ENCODE measurements at places on chromosomes 3 and 15. TPM values are rescaled to one million over a fixed set of nuclear protein-coding genes. Genes with fewer than 3 reads are reported as not detected.

The FOXL2 gene
- not detected for total RNA-seq

The RHOV gene
- total RNA-seq: 5.9 TPM

The GRM2 gene
- 5.5 TPM for total RNA-seq

The SYNM gene
- 181 TPM for total RNA-seq

The ZNF654 gene
- total RNA-seq: 12.5 TPM

GRCh38 chr3:190517687-190518086 is 3.8 kb downstream of the IL1RAP start:
- H3K27ac ChIP-seq: no peak overlapping the region
- DNase-seq: no peak
- no peaks in the 10 kb centered on the region for H3K36me3 ChIP-seq
- no peak overlapping the region for H3K4me3 ChIP-seq
- H3K27me3 ChIP-seq: no peaks in the 10 kb centered on the region

DNA sequence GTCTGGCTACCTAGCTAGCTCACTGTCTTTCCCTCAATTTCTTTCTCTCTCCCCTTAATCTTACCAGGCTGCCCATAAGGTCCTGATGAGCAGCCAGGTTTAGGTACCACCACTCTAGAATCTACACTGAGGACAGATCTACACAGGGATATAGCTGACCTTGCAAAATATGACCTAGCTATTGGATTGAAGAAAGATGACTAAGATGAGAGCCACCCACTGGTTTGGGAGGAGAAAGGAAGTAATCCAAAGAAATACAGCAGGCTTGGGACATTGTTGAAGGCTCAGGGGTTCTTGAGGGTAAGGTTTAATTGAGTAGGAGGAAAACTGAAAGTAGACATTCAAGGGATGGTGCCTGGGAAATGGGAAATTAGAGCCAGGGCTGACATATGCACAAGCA is 142.0 kb upstream of the TMC3 start:
- H3K27ac ChIP-seq: no peak overlapping the region
- no peaks in the 10 kb centered on the region for H3K36me3 ChIP-seq
- DNase-seq: no peak
- H3K4me1 ChIP-seq: no peaks in the 10 kb centered on the region

- DNase-seq: no peak
- H3K4me3 ChIP-seq: peak overlapping the region; percentile 76
- peaks cover 6% of the 10 kb centered on the region for H3K4me1 ChIP-seq
- peak overlapping the region; percentile 88 for H3K27ac ChIP-seq
- no peaks in the 10 kb centered on the region for H3K36me3 ChIP-seq
These were observed 2.1 kb upstream of the PPM1L start for GRCh38 chr3:160753953-160754352.

- H3K27me3 ChIP-seq: no peaks in the 10 kb centered on the region
- no peak overlapping the region for H3K4me3 ChIP-seq
- no peak overlapping the region for H3K27ac ChIP-seq
These were observed 58.4 kb downstream of the RPLP1 start for GRCh38 chr15:69511015-69511414.

- H3K4me3 ChIP-seq: no peak overlapping the region
- no peaks in the 10 kb centered on the region for H3K4me1 ChIP-seq
- no peak for DNase-seq
- H3K27me3 ChIP-seq: no peaks in the 10 kb centered on the region
- no peaks in the 10 kb centered on the region for H3K36me3 ChIP-seq
These were observed 21.9 kb upstream of the P2RY13 start for GRCh38 chr3:151351219-151351618.

GRCh38 chr3:79369306-79369705 is 398.5 kb downstream of the ROBO1 start:
- H3K4me3 ChIP-seq: no peak overlapping the region
- DNase-seq: no peak
- no peak overlapping the region for H3K27ac ChIP-seq

- no peaks in the 10 kb centered on the region for H3K4me1 ChIP-seq
- no peaks in the 10 kb centered on the region for H3K36me3 ChIP-seq
- H3K27ac ChIP-seq: no peak overlapping the region
- DNase-seq: no peak
These were observed 35.2 kb downstream of the BDH1 start for GRCh38 chr3:197520311-197521276.

GRCh38 chr3:153291059-153291685 is 129.1 kb downstream of the RAP2B start:
- H3K36me3 ChIP-seq: no peaks in the 10 kb centered on the region
- DNase-seq: no peak
- no peak overlapping the region for H3K27ac ChIP-seq

- H3K36me3 ChIP-seq: no peaks in the 10 kb centered on the region
- H3K4me3 ChIP-seq: no peak overlapping the region
- no peaks in the 10 kb centered on the region for H3K4me1 ChIP-seq
- no peak overlapping the region for H3K27ac ChIP-seq
These were observed 18.0 kb downstream of the ICE2 start for GRCh38 chr15:60460931-60461330.

DNA sequence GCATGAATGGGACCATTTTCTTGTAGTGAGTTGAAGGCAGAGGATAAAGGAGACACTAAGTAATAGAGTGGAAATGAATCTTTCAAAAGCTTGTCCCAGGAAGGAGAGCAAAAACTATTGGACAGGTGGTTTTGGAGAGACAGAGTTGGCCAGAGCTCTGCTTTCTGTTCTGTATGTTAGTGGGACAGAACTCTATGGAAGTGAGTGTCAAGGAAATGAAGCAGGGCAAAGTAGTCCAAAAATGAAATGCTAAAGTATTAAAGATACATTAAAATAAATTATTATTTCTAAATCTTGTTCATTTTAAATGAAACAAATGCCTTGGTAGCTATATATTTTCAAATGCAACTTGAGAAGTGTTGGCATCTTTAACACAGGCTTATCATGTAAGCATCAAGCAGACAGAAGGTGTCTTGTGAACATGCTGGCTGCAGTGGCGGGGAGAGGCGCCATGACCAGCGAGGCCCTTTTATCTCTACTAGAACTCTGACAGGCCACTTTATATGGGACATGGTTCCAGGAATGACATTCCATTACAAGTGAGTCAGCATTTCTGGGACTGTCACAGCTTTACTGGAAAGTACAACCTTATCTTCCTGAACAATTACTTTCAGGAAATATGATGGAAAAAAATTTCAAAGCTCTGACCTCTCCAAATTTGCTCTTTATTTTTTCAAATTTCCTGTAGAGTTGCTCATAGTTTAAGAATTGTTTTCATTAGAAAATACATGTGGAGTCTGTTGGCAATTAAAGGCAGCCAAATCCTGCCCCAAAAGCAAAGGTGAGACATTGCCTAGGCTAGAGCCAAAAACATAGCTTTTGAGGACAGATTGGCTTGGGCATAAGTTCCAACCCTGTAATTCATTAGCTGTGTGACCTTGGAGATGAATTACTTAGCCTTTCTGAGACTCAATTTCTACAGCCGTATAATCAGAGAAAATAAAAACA is 106.5 kb downstream of the ECT2 start:
- H3K27me3 ChIP-seq: no peaks in the 10 kb centered on the region
- H3K4me3 ChIP-seq: no peak overlapping the region
- no peak for DNase-seq
- no peaks in the 10 kb centered on the region for H3K36me3 ChIP-seq

DNA sequence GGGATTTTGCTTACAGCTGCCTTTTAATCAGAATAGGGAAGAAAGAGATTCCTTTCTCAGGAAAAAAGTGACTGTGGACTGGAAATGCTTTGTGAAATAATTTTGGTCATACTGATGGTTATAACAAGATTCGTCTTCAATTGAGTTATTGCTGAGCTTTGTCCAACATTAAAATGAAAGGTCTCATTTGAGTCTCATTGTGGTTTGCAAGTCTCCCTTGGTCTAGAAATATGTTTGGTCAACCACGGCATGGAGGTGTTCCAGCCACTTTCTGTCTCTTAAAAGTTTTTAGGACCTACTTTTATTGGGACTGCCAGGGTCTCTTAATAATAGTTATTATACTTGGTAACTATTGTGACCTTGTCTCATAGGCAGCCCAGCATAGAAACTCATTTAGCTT is 15.3 kb downstream of the FLNB start:
- H3K4me1 ChIP-seq: peaks cover 52% of the 10 kb centered on the region
- no peaks in the 10 kb centered on the region for H3K27me3 ChIP-seq
- DNase-seq: no peak
- H3K4me3 ChIP-seq: no peak overlapping the region
- no peaks in the 10 kb centered on the region for H3K36me3 ChIP-seq
- H3K27ac ChIP-seq: peak overlapping the region; percentile 31

DNA sequence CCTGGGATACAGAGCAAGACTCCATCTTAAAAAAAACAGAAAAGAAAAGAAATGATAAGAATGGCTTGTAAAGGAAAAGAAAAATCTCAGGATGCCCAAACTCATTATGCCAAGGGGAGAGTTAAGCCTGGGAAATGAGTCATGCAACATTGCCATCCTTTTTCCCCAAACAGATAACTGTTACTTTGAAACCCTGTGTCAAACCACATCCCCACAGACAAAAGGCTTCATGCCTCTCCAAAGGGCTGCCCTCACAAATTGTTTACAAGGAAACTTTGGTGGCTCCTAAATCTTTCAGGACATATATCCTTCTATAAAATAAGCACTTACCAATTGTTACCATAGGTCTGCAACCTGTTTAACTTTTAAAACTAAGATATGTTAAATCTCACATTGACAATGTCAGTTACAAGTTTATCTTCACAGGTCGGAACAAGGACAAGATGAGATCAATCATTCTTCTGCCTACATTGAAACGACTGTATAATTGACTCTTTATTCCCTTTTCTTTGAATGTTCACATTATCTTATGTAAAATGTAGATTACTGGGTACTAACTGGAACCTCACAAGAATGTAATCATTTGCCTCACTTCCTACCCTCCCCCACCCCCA is 18.6 kb upstream of the SENP7 start:
- no peaks in the 10 kb centered on the region for H3K27me3 ChIP-seq
- no peaks in the 10 kb centered on the region for H3K4me1 ChIP-seq
- H3K27ac ChIP-seq: no peak overlapping the region
- no peak overlapping the region for H3K4me3 ChIP-seq
- H3K36me3 ChIP-seq: no peaks in the 10 kb centered on the region
- DNase-seq: no peak

DNA sequence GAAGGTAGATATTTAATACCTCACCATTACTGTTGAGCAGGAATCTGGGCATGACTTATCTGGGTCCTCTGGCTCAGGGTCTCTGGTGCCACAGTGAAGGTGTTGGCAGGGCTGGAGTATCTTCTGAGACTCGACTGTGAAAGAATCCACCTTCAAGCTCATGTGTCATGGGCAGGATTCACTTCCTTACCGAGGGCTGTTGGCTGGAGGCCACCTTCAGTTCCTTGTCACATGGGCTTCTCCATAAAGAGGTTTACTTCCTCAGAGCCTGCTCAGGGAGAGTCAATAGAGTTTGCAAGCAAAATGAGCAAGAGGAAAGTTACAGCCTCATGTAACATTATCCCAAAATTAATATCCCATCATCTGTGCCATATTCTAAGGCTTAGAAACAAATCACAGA is 459.5 kb downstream of the NR2F2 start:
- H3K4me1 ChIP-seq: no peaks in the 10 kb centered on the region
- H3K27ac ChIP-seq: no peak overlapping the region
- DNase-seq: no peak
- no peaks in the 10 kb centered on the region for H3K36me3 ChIP-seq
- H3K27me3 ChIP-seq: no peaks in the 10 kb centered on the region

DNA sequence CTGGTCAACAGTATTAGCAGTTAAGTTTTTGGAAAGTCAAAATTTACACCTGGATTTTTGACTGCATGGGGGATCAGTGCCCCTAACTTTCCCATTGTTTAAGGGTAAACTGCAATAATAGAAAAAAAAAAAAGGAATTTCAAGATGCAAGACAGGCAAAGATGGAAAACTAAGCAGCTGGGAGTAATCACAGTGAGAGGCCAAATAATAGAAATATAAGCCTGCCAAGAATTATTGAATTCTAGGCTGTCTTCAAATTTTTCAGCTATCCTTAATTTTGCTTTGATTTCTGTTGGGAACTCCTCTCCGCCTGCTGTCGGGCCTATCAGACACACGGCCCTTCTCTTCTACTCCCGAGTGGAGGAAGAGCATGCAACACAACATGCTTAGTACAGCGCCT is 215.5 kb upstream of the LMCD1 start:
- no peaks in the 10 kb centered on the region for H3K36me3 ChIP-seq
- no peaks in the 10 kb centered on the region for H3K27me3 ChIP-seq
- H3K27ac ChIP-seq: no peak overlapping the region
- no peak for DNase-seq

GRCh38 chr3:43347774-43348173 is 61.4 kb downstream of the SNRK start:
- no peak for DNase-seq
- peaks cover 5% of the 10 kb centered on the region for H3K36me3 ChIP-seq
- H3K4me3 ChIP-seq: no peak overlapping the region
- H3K27ac ChIP-seq: no peak overlapping the region
- no peaks in the 10 kb centered on the region for H3K4me1 ChIP-seq

DNA sequence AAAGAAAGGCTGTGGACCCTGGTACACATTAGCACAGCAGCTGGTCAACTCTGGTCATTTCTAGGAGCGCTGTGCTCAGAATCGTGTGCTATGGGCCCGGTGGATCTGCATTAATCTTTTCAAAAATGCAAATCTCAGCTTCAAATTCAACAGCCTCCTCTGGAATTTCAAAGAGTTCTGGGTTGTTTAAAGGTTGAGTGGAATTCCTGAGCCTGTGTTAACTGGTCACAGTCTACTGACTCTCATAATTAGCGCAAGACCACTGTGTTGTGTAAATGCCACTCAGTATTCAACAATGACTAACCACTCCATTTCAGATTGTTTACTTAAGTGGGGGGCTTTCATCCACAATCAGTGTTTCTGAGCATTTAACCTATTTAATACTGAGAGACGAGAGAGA is 2.7 kb upstream of the ARNT2 start:
- no peaks in the 10 kb centered on the region for H3K4me1 ChIP-seq
- no peak for DNase-seq

DNA sequence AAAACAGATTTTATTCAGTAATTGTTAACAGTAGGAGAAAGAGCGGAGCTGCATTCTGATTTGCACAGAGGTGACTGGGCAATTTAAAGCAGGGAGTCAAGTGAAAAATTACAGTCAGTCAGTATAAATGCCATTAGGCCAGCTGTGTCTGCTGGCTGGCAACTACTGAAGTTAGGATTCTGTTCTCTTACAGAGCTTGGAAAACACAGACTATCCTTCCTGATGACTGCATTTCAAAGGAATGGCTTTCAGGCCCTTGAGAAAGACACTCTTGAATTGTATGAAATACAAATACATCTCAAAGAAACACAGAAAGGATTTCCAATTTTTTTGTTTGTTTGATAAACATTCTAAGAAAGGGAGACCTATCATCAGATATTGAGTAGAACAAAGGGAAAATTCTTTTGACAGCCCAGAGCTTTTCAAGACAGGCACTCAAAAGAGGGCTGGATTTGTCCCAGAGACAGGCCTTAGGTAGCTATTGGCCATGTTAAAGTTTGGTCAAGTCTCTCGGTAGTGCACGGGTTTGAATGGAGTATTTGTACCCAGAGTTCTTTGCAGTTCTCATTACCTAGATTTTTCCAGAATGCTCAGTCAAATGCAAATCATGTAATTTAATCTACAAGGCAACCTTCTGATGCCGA is 551.2 kb upstream of the CCDC54 start:
- DNase-seq: no peak
- H3K27ac ChIP-seq: no peak overlapping the region
- H3K4me1 ChIP-seq: no peaks in the 10 kb centered on the region
- no peak overlapping the region for H3K4me3 ChIP-seq
- H3K36me3 ChIP-seq: no peaks in the 10 kb centered on the region
- H3K27me3 ChIP-seq: no peaks in the 10 kb centered on the region
